Renal pelvis (tissue), 12 donors: ENCODE measurements at places on chromosomes 6 and 20. TPM values are rescaled to one million over a fixed set of nuclear protein-coding genes. Genes with fewer than 3 reads are reported as not detected.
A peak's percentile ranks its signal among the peaks of the same experiment; 100 is the strongest.

RAMACL gene
- polyA plus RNA-seq, result 0.25 TPM

SOX18 gene
- 14.1 TPM for polyA plus RNA-seq

RBPJL gene
- not detected for polyA plus RNA-seq

SEMG1 gene
- polyA plus RNA-seq, result not detected

DNA sequence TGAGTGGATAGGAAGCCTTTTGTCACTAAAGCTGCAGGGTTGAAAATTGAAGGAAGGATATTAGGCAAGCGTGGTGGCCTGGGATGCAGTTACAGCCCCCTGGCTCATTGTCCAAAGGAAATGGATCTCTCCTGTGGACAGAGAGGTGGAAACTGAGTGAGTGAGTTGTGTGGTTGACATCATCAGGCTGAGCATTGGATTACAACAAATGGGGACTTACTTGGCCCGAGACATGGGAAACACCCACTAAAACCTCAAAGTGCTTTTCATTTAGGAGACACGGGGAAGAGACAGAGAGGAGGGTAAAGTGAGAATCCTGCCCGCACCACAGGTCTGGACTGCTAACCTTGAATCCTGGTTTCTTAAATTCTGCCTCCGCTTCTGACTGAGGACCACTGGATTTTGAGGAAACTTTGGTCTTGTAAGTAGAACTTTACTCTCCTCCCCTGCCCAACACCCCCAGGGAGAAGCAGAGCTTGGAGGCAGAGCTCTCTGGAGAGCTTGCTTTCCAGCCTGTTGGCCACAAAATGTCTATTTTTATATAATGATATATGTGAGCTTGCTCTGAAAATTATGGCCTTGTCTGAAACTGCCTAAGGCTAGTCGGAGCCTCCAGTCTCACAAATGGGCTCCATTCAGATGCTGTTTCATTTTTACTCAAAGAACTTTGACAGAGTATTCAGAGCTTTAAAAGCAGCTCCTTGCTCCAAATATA, at the start of gene PKIG:
TSS of gene PKIG (plus strand) at position 269 of the 715 bp plus-strand sequence. CDS start 31,978 bp downstream, outside the sequence.
- peak; percentile 55 for DNase-seq

DNA sequence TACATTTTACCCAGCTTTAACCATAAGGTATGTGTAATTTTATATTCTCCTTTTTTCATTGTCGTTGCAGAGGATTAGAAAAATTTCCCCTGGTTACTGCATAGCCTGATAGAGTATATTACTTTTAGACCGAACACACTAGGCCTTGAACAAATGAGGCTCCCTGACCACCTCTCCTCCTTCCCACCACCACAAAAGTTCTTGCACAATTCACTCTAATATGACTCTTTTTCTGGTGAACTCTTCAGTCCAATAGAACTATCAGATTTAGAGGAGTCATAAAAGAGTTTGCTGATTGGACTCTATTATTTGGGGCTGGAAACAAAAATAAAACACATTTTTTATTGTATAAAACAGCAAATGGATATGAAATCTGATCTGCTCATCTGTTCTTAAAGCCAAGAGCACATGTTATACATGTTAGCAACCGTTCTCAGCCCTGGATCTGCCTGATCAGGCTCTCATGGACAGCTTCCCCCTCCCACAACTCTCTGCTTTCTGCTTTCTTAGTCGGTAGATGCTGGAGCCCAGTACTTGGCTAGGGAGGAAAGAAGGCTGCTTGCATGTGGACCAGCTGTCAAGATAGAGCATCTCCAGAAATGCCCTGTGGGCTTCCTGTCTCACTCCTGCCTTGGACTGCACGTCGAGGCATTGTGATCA, 83.5 kb downstream of the CD164 start:
- DNase-seq, result no peak

DNA sequence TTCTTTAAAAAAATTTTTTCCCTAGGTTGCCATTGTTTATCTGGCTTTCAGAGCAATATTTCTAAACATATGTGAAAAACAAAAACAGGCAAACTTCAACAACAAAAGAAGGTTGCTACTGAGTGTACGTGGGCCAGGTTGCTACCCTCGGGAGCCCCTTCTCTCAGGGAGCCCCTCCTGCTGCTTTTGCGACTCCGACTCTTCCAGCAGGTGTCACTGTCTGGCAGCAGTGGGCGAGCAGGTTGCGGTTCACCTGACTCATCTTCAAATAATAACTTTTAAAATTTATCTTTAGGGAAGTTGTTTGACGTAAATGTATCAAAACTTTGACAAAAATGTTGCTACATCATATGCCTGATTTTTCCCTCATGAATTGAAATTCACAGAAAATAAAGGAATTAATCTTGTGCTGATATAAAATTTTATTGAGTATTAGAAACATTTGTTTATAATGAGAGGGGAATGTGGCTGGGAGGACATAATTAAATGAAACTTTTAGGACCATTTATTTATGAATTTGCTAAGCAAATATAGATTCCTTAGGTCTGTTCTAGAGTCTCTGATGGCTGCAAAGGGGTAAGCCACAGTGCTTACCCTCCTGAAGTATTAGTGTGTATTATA, 138.8 kb downstream of the HIVEP1 start:
- no peak for DNase-seq

DNA sequence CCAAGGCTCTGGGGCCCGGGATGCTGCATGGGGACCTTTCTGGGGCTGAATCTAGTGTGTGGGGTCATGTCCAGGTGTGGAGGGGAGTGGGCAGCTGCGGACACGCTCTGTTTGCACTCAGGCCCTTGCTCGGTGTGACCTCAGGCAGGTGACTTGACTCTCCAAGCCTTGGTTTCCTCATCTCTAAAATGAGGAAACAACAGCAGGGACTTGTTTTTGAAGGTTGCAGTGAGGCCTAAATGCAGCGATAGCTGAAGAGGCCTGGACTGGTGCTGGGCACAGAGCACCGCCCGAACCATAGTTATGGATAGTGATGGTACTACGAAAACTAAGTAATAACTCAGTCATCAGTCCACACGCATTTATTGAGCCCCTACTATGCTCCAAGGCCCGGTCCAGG, 91.8 kb downstream of the NOL4L start:
- DNase-seq, result no peak

GRCh38 chr6:56613247-56613851, 29.3 kb downstream of the DST start:
- DNase-seq, result no peak

GRCh38 chr20:47358672-47359529, 2.4 kb upstream of the ZMYND8 start:
- DNase-seq, result peak; percentile 84

GRCh38 chr6:125818772-125819260, 28.1 kb downstream of the NCOA7 start:
- no peak for DNase-seq
